Activated CD4-positive, CD25-positive, alpha-beta regulatory T cell treated with anti-CD3 and anti-CD28 coated beads, Interleukin-2, amount 50 U/mL, for 24 hours (primary cell): ENCODE measurements at places on chromosomes 3 and 15.

GRCh38 chr15:33069161-33069560 lies 125.4 kb downstream of the FMN1 start:
- no peak for ATAC-seq

DNA sequence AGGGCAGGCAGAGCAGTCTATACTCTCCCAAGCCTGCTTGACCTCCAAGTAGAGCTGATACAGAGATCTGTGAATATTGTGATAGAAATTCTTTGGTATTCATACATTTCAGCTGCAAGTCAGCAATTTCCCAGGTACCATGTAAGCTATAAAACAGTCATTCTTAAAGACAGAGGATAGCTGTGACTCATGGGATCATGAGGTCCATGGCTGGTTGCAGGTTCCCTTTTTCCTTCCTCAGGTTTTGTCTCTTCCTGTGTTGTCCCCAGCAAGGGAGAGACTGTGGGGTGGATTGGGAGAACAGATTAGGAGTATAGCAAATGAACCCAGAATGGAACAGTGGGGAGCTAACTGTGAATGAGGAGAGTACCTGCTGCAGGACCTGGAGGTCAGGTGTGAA lies 5.4 kb upstream of the P4HTM start:
- no peak for ATAC-seq

GRCh38 chr15:48653913-48654670 lies 8.6 kb upstream of the FBN1 start:
- no peak for ATAC-seq

- no peak for ATAC-seq
Observed at GRCh38 chr3:126118591-126118990, 34.7 kb upstream of the SLC41A3 start.

- no peak for ATAC-seq
Observed at GRCh38 chr3:131704098-131704497, 201.3 kb upstream of the MRPL3 start.

GRCh38 chr3:150602426-150603152 lies 532 bp upstream of the SELENOT start:
- ATAC-seq, result no peak

GRCh38 chr15:66774001-66774814 lies 72.2 kb downstream of the SMAD6 start:
- no peak for ATAC-seq
